ENCODE measurements at places on chromosomes 12 and 14. TPM values are rescaled to one million over a fixed set of nuclear protein-coding genes. Genes with fewer than 3 reads are reported as not detected.
A peak's percentile ranks its signal among the peaks of the same experiment; 100 is the strongest.

GRCh38 chr12:4210183-4210582 is 63.4 kb upstream of the CCND2 start:
- DNase-seq, result no peak

The ATP23 gene
- total RNA-seq, result 7.3 TPM

The TAS2R31 gene
- 3.2 TPM for total RNA-seq

DNA sequence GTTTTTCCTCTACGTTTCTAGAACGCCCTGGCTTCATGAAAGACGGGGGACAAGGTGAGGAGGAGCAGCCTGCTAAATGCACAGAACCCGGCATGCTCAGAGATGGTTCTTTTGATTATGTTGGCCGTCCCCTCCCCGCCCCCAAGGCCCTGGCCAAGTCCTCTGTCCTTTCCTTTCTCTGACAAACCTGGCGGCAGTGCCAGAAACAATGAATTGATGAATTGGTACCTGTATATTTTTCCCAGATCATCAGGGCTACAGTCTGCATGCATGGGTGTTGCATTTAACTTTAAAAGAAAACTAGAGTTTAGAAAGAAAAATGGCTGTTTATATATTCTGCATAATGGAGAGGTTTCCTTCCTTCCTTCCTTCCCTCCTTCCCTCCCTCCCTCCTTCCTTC is 29.0 kb downstream of the GPRC5D start:
- DNase-seq, result no peak

DNA sequence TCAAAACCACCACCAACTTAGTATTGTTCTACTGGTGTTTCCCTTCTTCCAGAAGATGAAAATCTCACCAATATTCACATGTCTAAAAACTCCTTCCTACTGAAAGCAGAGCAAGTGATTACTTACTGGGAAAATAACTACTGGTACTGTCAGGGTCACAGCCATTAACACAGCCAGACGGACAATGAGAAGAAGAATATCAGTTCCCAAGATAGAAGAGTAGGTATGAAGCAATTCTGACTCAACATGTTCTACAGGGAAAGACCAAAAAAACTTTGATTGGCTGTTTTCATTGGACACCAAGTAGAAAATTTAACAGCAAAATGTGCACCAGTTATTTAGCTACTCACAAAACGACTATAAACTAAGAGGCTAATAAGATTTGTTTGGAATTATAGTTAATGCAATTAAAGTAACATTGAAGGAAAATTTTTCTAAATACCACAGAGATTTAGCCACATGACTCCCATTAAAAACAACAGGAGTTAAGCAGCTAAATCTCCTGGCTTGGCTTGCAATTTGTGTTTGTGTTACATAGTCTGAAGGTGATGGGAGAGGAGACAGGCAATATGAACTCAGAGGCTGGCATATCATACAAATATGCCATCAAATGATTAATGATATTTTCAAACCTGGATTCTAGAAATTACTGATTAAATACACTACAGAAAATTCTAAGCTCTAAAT is 9.5 kb downstream of the SLC38A2 start:
- no peak for DNase-seq

The CFAP251 gene
- total RNA-seq, result 0.49 TPM

The MMP17 gene
- total RNA-seq, result 0.62 TPM

The LMNTD1 gene
- not detected for total RNA-seq

The BDKRB1 gene
- not detected for total RNA-seq

DNA sequence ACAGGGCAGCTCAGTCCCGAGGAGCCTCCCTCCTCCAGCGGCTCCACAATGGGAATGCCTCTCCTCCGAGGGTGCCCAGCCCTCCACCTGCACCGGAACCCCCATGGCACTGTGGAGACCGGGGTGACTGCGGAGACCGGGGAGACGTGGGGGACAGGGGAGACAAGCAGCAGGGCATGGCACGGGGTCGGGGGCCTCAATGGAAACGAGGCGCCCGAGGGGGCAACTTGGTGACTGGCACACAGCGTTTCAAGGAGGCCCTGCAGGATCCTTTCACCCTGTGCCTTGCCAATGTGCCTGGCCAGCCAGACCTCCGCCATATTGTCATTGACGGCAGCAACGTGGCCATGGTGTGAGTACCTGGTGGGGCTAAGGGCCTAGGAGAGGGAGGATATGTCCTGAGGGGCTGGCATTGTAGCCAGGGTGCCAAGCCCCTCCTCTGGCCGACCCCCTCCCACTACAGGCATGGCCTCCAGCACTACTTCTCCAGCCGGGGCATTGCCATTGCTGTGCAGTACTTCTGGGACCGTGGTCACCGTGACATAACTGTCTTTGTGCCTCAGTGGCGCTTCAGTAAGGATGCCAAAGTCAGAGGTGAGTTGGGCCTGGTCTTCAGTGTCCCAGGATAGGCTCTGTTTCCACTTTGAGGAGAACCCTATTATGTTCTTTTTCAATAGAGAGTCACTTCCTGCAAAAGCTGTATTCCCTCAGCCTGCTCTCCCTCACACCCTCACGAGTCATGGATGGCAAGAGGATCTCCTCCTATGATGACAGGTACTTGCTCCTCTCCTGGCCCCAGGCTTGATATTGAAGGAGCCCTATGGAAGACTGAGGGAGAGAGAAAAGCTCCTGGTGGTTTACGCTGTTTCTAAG is 2.7 kb downstream of the KHNYN start:
- no peak for DNase-seq

The LAG3 gene
- total RNA-seq, result 0.60 TPM

DNA sequence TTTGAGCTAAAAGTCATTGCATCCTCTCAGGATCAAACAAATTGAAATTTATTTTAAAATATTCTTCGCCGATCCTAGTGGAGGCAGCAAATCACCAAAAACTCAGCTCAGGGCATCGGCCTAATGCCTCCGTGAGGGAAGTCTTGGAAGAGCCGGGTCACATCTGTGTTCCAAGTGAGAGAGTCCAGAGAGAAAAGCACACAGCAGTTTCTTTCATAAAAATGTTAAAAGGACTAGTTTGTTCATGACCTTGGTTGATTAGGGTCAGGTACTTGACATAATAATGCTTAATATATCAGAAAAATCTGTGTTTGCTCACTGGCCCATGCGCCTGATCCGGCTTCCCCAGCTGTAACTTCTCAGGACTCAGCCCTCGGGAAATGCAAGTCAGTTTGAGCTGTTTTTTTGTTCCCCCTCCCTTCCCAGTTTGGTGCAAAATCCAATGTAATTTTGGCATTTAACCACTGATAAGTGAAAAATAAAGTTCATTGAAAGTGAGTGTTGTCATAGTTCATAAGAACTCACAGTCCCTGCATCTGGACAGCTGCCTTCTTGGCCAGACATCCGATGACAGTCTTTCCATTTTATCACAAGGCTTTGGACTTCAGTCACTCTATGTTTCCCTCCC is 161.7 kb downstream of the CAND1 start:
- no peak for DNase-seq

DNA sequence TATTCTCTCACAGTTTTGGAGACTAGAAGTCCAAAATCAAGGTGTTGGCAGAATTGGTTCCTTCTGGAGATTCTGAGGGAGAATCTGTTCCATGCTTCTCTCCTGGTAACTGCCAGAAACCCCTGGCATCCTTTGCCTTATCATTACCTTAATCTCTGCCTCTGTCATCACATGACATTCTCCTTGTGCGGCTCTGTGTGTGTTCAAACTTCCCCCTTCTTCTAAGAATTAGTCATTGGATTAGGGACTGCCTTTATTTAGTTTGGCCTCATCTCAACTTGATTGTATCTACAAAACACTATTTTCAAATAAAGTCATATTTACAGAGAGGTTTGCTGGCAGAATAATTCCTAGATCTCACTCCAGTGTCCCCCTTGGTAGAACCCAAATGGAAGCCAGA is 68.9 kb downstream of the ZNF641 start:
- DNase-seq, result no peak

The LGR5 gene
- total RNA-seq, result not detected

- no peak for DNase-seq
Measured at GRCh38 chr12:4454315-4454860, 8.8 kb upstream of the FGF6 start.

DNA sequence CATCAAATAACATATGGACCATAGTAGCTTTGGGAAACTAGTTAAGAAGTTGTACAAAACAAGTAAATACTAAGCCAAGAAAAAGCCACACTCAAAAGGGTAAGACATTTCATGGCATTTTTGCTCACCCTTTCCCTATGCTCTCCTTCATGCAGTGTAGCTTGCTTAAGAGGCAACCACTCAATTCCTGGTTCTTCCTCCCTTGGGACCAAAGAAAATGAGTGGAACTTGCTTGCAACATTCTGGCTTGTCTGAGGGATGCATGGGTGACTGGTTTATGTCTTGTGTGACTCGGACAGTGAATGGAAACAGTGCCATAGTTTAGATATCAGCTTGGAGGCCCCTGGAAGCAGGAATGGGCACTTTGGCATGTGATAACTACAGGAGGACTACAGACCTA is 252.0 kb upstream of the ARID2 start:
- no peak for DNase-seq

DNA sequence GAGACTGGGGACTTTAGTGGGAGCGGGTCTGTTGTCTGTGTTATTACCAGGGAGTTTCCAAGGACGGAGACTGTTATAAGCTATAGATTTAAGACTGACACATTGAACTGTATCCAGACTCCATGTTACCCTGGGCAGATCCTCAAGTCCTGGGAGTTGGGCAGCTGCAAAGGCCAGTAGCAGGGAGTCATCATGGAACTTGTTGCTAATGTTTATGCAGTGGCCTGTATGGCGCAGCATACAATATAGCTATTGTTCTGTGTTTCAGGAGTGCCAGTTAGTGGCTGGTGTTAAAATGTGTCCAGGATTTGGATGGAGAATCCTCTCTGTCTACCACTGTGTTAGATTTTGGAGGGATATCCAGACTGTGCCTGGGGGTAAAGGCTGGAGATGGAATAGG is 31.7 kb downstream of the SMOC1 start:
- DNase-seq, result no peak

DNA sequence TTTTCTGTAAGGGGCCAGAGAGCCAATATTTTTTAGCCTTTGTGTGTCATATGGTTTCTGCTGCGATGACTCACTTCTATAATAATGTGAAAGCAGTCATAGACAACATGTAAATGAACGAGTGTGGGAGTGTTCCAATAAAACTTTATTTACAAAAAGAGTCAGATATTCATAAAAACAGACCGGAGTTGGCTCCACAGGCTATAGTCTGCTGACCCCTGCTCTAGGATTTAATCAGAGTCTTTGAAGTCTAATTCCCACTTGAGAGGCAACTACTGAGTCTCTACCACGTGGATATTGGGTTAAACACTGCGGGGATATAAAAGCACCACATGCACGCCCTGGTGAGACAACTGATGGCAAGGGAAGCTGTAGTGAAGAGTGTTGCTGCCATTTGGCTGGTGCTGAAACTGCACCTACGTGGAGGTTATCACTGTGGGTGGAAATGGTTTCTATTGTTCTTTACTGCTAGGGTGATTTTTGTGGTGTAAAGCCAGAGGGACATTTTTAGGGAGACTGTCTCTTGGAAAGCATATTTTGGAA is 3.6 kb upstream of the NINJ2 start:
- DNase-seq, result no peak

- peak; percentile 88 for DNase-seq
Measured at GRCh38 chr14:100108042-100108825, 43.0 kb downstream of the EVL start.

- no peak for DNase-seq
Measured at GRCh38 chr12:94326727-94327126, 132.9 kb downstream of the CEP83 start.

DNA sequence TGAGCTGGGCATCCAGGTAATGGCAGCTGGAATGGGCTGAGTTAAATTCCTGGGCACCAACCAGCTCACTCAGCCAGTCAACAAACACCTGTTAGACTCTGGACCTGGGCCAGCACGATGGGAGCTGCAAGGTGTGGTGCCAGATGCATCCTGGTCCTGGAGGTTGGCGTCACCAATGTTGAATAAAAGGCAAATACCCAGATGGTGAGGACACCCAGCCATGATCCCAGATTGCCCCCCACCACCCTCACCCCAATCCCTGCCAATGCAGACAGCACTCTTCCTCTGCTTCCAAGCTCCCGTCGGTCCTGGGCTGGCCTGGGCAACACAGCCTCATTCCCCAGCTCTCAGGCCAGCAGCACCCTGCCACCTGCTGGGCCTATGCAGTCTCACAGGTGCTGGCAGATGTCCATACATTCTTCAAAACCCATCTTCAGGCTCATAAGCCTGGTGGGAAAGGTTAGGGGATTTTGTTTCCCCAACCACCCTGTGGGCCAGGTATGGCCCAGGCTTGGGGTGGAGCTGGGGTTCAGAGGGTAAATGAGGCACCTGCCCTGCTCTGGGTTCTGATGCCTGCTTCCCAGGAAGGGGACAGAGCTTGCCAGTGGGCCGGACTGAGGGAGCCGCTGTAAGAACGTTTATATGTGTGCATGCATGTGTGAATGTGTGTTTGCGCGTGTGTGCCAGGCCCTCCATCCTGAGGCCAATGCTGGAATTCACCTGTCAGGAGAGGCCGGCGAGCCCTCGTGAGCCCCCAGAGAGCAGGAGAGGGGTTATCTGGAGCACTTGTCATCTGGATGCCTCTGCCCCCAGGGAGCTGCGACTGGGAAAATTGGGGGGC is 58.0 kb downstream of the LGMN start:
- no peak for DNase-seq

DNA sequence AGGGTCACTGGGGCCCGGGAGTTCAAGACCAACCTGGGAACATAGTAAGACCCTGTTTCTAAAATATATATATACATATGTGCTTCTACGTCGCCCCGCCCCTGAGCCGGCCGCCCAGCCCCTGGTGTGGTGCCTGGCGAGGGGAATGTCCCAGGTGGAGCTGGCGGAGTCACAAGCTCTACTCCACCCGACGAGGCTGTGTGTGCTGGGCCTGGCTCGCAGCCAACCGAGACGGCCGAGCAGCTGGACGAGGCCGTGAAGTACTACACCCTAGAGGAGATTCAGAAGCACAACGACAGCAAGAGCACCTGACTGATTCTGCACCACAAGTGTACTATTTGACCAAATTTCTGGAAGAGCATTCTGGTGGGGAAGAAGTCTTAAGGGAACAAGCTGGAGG is 22.1 kb upstream of the ITPK1 start:
- no peak for DNase-seq

DNA sequence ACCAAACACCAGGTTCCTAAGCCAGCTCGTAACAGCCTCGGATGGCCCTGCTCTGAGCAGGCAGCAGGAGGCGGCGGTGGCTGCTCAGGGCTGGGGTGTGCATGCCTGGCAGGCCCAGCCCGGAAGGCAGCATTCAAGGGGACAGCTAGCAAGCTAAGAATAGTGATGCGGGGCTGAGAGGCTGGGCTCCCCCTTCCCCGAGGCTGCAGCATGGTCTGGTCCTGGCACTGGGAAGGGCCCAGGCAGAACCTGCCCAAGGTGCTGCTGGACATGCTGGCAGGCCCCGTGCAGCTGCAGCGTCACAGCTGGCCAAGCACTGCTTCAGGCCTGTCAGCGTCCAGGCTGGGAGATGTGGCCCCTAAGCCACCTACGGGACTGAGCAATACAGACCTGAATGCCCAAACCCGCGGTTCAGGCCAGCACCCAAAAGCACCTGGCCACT is 26.4 kb upstream of the NUDT14 start:
- no peak for DNase-seq

GRCh38 chr14:88156127-88156526 is 151.2 kb downstream of the GPR65 start:
- DNase-seq, result no peak

- DNase-seq, result no peak
Measured at GRCh38 chr12:120342175-120343038, 14.8 kb upstream of the PLA2G1B start.

GRCh38 chr12:102876883-102877282 is 40.2 kb downstream of the PAH start:
- no peak for DNase-seq

GRCh38 chr14:83850092-83850491 is 1679.9 kb upstream of the FLRT2 start:
- DNase-seq, result no peak

GRCh38 chr12:85309125-85309566 is 29.1 kb downstream of the ALX1 start:
- DNase-seq, result no peak

All from naive thymus-derived CD8-positive, alpha-beta T cell (primary cell).